Activated naive CD8-positive, alpha-beta T cell treated with anti-CD3 and anti-CD28 coated beads for 36 hours (primary cell): ENCODE measurements at places on chromosomes 11 and 22.

DNA sequence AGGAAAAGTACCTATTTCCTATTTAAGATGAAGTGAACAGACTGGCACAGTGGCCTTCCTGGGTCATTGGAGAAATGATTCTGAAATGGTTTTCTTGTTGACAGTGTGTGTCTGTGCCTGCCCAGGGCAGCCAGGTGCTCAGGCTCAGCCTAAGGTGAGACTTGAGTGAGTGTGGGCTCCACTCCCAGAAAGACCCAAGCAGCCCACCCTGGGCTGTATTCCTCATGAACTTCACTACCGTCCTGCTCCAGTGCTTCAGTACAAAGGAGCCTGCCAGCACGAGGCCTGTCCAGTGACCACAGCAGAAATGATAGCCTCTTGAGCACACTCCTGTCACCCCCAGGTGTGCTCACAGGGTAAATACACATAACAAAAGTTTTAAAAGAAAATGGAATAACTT is 49.5 kb downstream of the GAB4 start:
- DNase-seq = no peak

DNA sequence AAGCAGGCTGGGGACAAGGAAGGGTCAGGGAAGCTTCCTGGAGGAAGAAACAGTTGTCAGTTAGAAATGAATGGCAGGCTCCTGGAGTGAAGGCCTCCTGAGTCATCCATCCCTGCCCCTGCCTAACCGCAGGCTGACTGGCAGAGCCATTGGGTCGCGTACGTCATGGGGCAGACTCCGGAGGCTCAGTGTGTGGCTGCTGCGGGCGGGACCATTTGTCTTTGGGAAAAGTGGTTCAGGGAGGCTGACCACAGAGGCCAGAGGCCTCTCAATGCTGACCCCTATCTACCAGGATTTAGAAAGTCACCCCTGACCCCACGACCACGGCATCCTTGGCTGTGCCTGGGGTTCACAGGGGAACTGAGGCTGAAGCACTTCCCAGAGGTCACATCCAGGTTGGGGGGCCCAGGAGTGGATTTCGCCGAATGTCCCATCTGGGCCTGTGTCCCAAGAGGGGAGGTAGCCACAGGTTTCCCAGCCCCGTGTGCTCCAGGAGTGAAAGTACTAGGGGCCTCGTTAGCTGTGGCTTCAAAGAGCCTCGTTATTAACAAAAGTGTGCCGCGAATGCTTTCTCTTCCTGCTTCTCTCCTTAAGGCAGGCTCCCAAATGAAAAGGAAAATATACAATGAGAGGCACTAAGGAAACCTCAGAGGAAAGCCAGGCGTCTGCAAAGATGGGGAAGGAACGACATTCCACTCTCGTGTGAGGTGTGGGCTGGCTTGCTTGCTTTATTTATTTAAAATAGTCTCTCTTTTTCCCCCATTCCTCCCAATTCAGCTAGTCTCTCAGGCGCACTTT is 58.9 kb downstream of the FLRT1 start:
- DNase-seq = no peak

- DNase-seq = no peak
Observed at GRCh38 chr11:61335355-61335710, 2.3 kb downstream of the TKFC start.

GRCh38 chr22:35312198-35313059 is 12.7 kb downstream of the TOM1 start:
- no peak for DNase-seq

GRCh38 chr11:69859275-69859934 is 40.2 kb upstream of the FGF3 start:
- DNase-seq = no peak

DNA sequence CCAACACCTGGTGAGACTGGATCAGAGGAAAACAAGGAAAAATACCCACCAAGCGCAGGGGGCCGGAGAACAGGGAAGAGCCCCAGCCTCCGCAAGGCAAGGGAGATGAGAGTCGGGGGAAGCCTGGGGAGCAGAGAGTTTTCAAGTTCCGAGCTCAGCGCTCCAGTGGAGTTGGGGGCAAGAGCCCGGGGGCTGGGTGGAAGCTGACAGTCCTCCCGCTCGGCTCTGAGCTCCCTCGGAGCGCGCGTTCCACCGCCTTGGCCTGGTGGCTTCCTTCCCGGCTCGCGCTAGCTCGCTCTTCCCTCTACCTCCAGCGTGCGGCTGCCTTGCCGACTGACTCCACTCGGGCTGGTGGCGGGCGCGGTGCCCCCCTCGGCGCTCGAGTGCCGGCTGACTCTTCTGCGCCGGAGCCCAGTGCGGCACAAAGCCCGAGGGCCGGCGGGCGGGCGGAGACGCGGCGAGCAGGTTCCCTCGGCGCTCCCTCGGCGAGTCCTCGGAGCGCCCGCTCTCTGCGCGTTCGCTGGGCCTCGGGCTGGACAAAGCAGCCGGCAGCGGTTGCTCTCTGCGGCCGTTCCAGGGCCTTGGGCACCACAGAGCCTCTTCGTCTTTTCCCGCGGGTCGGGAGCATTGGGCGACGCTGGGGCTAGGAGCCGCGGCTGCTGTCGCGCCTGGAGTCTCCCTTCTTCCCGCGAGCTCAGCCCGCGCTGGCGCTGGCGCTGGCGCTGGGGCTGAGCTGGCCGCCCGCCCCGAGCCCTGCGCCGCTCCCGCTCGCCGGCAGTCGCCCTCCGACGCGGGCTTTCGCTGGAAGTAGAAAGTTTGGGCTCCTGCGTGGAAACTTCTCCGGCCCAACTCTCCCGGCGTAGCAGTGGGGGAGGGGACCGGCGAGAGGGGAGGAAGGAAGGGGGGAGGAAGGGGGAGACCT is 1.0 kb downstream of the PAX6 start:
- DNase-seq = no peak
